ENCODE measurements at places on chromosomes 12 and 14.

DNA sequence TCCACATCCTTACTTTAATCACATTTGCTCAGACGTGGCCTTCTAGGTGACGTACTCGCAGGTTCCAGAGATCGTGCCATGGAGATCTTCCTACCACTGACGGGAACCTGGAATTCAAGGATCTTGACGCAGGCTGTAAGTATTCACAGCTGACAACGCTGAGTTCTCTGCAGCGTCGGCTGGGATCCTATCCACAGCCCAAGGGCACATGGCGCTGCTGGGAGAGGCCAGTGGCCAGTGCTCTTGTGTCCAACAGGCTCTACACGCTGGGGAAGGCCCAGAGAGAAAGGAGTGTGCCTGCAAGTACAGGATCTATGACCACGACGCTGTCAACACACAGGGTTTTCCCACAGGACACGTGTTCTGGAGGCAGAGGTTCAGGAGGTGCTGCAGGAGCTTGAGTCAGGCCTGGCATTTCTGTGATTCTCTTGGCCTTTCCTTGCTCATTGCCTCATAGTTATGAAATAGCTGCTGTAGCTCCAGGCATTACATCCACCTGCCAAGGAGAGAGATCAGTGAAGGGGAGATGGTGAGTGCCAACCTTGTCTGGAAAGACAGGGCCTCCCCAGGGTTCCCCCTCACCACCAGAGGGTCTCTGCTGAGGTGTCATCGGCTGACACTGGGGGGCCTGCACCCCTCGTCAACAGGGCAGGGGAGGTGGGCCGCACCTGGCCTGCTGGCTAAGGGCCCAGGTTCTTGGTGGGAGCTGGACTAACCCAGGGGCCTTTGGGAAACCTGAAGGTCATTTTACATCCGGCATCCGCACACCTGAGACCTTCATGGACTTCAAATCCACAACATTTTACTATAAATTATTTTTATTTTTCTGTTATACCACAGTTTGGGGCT, 21.3 kb downstream of the LRCOL1 start:
- no peak for DNase-seq

DNA sequence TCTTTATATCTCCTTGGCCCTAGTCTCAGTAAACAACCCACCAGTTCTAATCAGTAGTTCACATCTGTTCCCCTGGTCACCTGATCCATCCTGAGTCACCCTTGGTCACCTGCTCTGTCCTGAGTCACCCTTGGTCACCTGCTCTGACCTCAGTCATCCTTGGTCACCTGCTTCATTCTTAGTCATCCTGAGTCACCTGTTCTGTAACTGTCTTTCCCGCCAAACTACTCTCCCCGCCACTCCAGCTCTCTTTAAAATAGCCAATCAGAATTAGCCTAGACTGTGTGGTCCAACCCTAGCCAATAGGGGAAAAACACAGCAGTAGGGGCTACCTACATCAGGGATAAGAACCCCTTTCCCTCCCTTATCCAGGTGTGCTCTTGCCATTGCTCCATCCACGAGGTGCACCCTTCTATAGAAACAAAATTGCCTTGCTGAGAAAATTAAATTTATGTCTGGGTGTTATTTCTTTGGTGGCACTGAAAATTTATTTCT, 245.4 kb upstream of the DIO3 start:
- DNase-seq, result peak; percentile 6

GRCh38 chr12:117100851-117101673, 1.8 kb upstream of the TESC start:
- peak; percentile 15 for DNase-seq

GRCh38 chr14:33414041-33414440, 475.4 kb downstream of the NPAS3 start:
- DNase-seq, result peak; percentile 66

GRCh38 chr14:29454026-29454693, 473.5 kb downstream of the PRKD1 start:
- DNase-seq, result no peak

GRCh38 chr12:110200124-110200417, 75.9 kb downstream of the IFT81 start:
- no peak for DNase-seq

DNA sequence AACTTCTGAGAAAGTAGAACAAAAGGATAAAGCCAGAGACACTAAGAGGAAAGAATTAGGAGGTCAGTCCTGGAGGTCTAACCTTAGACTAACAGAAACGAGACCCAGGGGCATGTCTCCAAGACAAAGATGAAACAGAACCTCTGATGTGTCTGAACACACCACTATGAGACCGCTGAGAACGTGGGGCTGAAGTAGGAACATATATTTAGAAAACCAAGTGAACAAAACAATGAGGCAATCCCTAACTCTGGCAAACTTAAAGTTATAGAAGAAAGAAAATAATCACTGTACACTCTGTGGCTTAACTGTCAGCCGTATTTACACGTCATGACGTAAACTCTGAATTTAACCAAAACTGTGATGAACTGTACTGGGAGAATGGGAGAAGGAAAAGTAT, 17.9 kb downstream of the KCTD10 start:
- no peak for DNase-seq

DNA sequence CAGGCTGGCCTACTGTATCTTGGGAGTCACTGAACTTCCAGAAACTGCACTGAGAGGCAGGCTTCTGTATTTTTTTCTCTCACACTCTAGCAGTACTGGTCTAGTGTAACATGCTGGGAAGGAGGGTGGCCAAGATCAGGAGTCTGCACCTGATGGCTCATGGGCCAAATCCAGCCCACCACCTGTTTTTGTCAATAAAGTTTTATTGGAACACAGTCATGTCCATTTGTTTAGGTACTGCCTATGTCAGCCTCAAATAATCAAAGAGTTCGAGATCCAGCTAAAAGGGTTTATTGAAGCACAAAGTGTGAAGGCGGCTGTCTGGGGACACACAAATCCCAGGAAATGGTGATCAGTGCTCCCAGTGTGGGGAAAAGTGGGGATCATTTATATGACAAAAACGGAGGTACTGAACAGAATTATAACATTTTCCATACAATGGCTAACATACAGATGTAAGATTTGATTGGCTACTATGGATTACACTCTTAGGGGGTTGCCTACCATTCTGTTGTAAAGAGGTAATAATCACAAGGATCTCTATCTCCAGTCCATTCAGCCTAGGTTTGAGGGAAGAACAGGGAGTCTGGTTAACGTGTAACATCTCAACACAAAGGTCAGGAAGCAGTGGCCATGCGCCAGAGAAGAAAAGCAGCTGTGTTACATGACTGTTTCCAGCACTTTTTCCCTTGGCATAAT, 12.9 kb downstream of the USP30 start:
- no peak for DNase-seq

DNA sequence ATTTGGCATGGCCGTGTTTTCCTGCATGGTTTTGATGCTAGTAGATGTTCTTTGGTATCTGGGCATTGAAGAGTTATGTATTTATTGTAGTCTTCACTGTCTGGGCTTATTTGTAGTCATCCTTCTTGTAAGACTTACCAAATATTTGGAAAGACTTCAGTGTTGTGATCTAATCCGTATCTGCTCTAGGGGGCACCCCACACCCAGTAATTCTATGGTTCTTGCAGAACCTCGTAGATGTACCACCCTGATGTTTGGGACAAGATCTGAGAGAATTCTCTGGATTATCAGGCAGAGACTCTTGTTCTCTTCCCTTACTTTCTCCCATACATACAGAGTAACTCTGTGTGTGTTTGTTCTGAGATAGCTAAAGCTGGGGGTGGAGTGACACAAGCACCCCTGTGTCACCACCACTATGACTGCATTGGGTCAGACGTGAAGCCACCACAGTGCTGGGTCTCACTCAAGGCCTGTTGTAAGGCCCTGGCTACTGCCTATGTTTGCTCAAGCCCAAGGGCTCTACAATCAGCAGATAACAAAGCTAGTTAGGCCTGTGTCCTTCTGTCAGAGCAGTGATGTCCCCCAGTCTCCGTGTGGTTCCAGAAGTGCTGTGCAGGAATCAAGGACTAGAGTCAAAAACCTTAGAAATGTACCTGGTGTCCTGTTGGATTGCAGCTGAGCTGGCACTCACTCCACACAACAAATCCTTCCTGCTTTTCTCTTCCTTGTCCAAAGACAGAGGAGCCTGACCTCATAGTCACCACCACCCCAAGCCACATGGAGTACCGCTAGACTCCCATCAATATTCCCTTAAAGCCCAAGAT, 9.6 kb downstream of the RDH16 start:
- peak; percentile 25 for DNase-seq

DNA sequence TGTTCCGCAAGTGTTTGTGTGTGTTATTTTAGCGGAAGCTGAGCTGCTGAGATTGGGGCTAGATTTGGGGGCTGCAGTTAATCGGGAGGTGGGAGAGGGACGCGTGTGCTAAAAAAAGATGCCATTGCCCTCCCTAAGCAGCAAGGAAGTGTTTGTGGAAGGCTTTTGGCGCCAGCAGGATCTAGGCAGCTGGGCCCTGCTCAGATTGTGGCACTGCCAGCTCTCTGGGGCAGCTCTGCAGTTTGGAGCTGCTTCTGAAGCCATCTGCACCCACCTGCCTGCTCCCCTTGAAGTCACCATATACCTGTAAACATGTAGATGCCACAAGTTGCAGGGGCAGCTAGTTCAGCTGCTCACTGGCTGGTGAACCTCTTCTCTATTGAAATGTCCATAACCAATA, 28.8 kb downstream of the TPCN1 start:
- no peak for DNase-seq

- DNase-seq, result no peak
These were observed 6.2 kb upstream of the KRT2 start for GRCh38 chr12:52658196-52658595.

- peak; percentile 67 for DNase-seq
These were observed 131.3 kb downstream of the ITPR2 start for GRCh38 chr12:26701604-26702215.

GRCh38 chr12:3117591-3118015, 40.4 kb downstream of the TSPAN9 start:
- no peak for DNase-seq

DNA sequence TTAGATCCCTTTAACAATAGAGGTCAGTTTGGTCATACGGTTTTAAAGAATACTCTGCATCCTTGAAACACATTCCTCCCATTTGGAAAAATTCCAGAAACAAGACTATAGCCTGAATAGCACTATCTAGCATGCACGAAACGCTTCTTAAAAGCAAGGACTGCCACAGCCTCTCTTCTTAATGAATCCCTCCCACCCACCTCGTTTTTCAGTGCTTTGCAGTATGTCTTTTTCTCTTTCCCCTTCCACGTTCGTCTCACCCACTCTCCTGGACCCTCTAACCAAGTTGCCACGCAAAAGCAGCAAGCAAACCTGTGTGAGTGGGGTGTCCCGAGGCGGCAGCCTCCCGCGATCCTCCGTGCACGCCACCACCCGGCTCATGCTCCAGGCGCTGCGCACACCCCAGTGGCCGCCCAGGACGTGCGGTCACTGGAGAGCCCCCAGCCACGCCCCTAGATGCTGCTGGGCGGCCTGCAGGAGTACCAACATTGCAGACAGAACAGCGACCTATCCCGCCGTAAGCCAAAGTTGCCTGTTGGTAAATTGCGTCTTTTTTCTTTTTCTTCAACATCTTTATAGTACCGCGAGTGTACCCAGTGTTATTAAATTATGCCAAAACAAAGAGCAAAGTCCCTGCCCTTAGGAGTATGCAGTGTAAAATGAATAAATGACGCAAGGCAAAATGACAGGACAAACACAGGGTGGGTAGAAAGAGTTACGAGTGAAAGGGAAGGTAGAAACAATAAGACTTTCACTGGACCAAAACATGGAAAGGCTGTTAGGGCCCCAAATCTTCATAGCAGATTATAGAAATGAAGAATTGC, at the start of gene SLC38A4:
Gene SLC38A4 (minus strand): TSS at position 407 of the 824 bp plus-strand sequence. CDS start 32,926 bp downstream, outside the sequence.
- no peak for DNase-seq

GRCh38 chr12:22101749-22102243, 55.8 kb downstream of the CMAS start:
- no peak for DNase-seq

- DNase-seq, result no peak
These were observed 45.1 kb downstream of the TBX3 start for GRCh38 chr12:114638790-114639435.

GRCh38 chr14:40347675-40348074, 915.4 kb upstream of the FBXO33 start:
- DNase-seq, result no peak

GRCh38 chr14:34711796-34712712, 2.3 kb downstream of the CFL2 start:
- DNase-seq, result no peak

DNA sequence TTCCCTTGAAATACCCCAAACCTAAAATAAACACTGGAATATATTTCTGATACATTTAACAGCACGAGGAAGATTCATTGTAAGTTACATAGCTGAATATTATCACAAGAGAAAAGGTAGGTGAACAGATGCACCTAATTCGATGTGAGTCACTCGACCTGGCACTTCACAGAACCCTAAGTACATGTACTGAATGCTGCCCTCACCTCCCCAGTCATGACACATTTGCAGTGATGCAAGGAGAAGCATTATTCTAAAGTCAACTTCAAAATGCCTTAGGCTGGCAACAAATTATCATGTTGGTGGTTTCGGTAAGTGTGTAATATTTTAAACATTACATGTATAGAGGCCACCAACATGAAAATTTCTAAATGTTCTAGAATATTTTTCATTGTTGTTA, 35.2 kb upstream of the TMTC2 start:
- DNase-seq, result no peak

DNA sequence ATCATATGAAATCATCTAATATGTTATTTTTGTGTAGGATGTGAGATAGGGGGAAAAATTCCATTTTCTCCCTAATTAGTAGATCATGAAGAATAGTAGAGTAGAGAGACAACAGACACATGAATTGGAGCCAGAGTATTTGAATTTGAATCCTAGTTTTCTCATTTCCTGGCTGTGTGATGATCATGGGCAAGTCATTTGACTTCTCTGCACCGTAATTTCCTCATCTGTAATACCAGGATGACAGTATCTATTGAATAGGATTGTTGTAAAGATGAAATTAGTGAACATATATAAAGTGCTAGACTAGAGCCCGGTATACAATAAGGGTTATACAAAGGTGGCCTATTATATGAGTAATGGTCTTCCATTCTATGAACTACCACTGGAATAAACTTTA, 32.2 kb upstream of the PLXNC1 start:
- DNase-seq, result no peak

DNA sequence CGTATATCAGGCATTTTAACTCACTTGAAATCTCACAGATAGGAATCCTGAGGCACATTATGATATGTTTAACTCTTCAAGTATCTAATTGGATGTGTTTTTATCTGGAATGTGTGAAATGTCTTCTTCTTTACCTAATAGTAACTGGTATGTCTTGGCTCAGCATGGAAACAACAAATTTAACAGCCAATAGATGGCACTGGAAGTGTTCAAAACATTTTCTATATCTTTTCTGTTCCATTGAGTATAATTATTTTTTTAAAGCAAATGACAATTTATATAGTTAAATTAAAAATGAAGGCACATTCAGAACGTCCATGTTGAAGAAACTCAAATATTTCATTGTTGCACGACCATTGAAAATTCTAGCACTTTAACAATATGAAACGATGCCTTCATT, 164.6 kb upstream of the SLC16A7 start:
- DNase-seq, result peak; percentile 61

DNA sequence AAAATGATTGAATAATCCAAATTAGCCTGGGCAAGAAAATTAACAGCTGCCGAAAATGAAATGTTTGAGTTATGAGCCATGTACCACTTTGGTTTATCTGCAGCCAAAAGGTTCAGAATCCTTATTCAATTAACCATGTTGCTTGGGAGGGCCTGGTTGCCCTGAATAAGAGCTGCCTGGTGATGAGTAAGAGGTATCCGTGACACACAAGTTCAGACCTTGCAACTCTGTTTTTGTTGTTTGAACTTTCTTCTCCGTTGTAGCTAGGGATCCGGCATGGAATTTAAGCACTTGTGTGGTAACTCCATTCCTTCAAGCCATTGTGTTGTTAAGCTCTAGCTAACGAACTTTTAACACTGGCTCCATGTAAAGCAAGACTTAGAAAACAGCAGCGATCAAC, 35.7 kb downstream of the FOXA1 start:
- DNase-seq, result no peak

Measured in OCI-M1 (cell line).